Left lung (tissue), 14 donors: ENCODE measurements at places on chromosomes 7 and 10. TPM values are rescaled to one million over a fixed set of nuclear protein-coding genes. Genes with fewer than 3 reads are reported as not detected.

The OR2A42 gene
- not detected for total RNA-seq

The TMEM248 gene
- total RNA-seq, result 99.3 TPM

The ZNF467 gene
- total RNA-seq, result 20.8 TPM

The TMEM225B gene
- 0.60 TPM for total RNA-seq

The OR13A1 gene
- not detected for total RNA-seq

The TRPV5 gene
- not detected for total RNA-seq

The NYAP1 gene
- 0.50 TPM for total RNA-seq

The TAS2R4 gene
- 0.99 TPM for total RNA-seq

The TCAF2 gene
- 3.0 TPM for total RNA-seq

The CYP2C19 gene
- not detected for total RNA-seq

The CRYGN gene
- total RNA-seq, result not detected

The ITGB8 gene
- 14.2 TPM for total RNA-seq

The DOCK1 gene
- 46.4 TPM for total RNA-seq

The LDB3 gene
- 2.7 TPM for total RNA-seq

The TMEM229A gene
- 0.17 TPM for total RNA-seq

The LBX1 gene
- total RNA-seq, result 0.47 TPM

The MYO1G gene
- total RNA-seq, result 23.9 TPM

The CCL26 gene
- not detected for total RNA-seq

The PPA1 gene
- total RNA-seq, result 231 TPM

The MYPN gene
- not detected for total RNA-seq

The HMX3 gene
- not detected for total RNA-seq

The LOXL4 gene
- total RNA-seq, result 2.5 TPM

The ZC3HAV1L gene
- 8.4 TPM for total RNA-seq

The SUN3 gene
- total RNA-seq, result not detected
